NCI-H1105 (cell line): ENCODE measurements at places on chromosomes 16 and 17.

GRCh38 chr17:49110509-49110908 is 22.1 kb upstream of the B4GALNT2 start:
- DNase-seq: no peak

DNA sequence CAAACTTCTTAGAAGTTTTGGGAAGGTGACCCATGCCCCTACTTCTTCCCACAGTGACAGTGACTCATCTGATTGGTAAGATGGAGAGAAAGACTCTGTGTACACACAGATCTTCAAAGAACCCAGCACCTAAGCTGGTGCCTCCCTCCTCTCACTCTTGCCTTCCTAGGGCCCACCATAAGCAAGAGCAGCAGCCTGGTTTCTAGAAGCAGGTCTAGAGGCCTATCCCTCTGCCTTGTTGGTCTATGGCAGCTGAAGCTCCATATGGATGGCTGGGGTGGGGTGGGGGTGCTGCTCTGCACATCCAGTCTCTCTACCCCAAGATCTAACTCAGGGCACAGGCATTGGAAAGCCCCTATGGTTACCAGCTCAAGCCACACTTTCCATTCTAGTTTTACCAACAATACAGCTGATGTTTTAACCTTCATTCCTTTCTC is 47.5 kb downstream of the STAT3 start:
- DNase-seq: no peak

- no peak for DNase-seq
These were observed 59.0 kb downstream of the ANKFY1 start for GRCh38 chr17:4204710-4205173.

GRCh38 chr16:47018223-47018891 is 44.9 kb upstream of the DNAJA2 start:
- peak; percentile 25 for DNase-seq

DNA sequence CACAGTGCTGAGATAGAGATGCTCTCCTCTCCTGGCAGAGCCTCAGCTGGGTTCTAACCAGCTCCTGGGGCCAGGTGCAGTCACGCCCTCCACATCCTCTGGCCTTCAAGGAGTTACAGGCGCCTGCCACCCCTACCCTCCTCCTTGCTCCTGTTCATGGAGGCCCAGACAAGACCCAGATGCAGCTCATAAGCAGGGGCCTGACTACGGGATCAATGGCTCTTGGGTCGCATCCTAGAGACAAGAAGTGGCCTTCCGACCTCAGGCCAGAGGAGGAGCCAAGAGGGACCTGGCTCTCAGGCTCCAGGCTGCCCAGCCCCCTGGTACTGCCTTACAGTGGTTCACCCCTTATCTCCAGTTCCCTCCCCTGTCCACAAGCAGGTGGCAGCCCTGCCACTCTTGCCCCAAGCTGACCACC is 23.0 kb downstream of the ARHGAP27 start:
- DNase-seq: no peak

GRCh38 chr16:27969574-27969973 is 93.9 kb downstream of the GSG1L start:
- DNase-seq: no peak

DNA sequence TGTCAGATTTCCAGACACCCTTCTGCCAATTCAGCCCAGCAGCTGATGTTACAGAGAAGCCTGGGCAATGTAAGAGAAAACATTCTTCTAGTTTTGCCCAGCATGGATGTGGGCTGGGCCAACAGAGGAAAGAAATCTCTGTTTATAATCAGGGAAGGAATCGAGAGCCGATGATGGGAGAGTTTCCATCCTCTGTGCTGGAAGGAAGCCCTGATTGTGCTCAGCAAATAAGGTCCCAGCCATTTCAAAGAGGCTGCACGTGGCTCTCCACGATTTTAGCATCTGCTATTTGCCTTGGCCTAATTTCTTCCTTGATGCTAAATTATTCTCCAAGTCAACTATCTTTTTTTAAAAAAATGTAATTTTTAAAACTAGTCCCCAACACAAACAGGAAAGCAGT is 70.0 kb downstream of the IRX6 start:
- DNase-seq: no peak

- DNase-seq: peak; percentile 85
These were observed 402.1 kb downstream of the SEC14L1 start for GRCh38 chr17:77542551-77543490.

DNA sequence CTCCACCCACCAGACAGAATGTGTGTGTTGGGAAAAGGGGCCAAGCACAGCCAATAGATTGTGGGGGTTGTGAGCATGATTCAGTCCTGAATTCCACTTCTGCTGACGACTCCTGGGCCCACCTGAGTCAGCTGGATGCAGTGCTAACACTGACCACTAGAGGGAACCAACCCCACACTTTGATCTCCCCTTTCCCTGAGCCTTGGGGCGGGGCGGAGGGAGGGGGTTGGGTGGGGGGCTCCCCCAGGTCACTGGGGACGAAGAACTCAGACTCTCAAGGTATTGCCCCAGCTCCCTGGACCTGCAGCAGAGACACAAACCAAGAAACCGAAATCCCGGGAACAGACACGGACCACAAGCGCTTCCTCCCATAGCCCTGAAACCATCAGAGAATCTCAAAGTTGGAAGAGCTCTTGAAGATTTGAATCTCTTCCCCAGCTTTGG is 621 bp upstream of the CSHL1 start:
- no peak for DNase-seq

GRCh38 chr17:57599271-57600045 is 145.6 kb downstream of the CCDC182 start:
- no peak for DNase-seq

DNA sequence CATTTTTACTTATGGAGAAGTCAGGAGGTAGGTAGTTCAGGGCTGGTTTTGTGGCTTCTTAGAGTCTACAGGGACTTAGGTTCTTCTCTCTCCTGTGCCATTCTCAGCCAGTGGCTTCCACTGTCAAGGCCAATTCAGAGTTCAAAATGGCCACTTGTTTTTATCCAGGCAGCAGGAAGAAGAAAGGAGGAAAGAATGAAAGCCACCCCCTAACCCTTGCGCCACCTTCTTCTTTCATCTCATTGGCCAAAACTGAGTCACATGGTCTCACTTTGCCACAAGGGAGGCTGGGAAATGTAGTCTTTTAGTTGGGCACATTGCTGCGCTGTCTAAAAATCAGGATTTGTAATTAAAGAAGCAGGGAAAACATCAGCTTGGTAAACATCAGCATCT is 60.8 kb upstream of the MED9 start:
- peak; percentile 23 for DNase-seq

DNA sequence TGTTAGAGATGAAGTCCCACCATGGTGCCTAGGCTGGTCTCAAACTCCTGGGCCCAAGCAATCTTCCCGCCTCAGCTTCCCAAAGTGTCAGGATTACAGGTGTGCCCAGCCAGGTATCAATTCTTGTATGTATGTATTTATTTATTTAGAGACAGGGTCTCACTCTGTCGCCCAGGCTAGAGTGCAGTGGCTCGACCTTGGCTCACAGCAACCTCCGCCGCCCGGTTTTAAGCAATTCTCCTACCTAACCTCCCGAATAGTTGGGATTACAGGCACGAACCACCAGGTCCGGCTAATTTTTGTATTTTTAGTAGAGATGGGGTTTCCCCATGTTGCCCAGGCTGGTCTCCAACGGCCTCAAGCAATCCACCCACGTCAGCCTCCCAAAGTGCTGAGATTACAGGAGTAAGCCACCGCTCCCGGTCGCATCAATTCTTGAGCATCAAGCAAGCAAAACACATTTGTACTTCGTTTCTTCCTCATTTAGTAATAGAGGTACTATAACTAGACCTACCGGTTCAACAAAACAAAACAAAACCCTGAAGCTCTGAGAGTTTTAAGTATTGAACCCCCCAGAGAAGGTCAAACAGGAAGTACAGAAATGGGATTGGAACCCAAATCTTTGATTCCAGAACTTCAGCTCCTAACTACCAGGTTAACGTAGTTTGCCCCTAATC is 1.0 kb upstream of the ZNF500 start:
- DNase-seq: no peak

DNA sequence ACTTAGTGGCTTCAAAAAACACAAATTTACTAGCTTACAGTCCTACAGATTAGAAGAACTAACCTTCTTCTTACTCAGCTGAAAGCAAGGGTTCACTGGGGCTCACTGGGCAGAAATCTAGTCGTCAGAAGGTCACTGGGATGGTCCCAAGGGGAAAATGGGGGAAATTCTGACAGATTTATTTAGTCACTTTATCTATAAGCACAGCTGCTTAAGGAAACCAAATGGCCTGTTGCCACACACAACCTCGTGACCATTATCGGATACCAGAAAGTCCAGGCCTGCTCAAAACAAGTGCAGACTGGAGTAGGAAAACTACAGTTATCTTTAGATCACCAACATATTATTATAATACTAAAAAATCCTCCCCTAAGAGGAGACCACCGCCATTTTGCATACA is 374.6 kb upstream of the ASIC2 start:
- DNase-seq: no peak

DNA sequence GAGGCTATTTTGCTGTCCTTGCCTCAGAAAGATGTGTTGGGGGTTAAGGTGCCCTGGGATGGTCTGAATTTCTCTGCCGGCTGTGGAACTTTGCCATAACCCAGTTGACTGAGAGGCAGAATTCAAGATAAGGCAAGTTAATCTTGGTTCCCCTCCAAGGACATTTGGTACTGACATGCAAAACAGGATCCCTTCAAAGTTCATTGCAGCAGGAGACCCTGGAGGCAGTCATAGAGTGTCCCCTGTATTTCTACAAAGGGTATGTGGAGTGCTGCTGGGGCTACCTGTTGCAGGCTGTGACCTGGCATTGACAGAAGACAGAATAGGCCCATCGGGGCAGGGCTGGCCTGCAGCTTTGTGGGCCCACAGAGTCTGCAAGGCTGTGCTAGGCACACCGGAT is 135.6 kb upstream of the IRX3 start:
- no peak for DNase-seq

- DNase-seq: no peak
These were observed 7.0 kb upstream of the METTL22 start for GRCh38 chr16:8614435-8615029.

- peak; percentile 19 for DNase-seq
These were observed 2.2 kb upstream of the KRT33A start for GRCh38 chr17:41352597-41353366.

DNA sequence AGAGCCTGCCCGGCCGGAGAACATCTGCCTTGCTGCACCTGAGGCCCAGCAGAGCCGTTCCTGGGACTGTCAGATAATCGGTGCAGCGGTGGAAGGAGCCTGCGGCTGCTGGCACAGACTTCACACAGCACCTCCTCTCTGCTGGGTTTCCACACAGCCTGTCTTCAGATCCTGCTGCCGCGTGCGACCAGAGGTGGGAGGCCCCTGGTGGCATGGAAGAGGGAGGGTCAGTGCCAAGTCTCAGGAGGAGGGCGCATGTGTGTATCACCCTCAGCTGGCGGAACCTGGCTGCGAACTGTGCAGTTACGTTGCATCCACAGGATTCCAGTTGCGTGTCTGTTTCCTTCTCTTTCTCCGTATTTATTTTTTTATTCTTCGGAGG is 3.3 kb downstream of the CDK5R1 start:
- no peak for DNase-seq

GRCh38 chr16:86508947-86509758 is 1.2 kb upstream of the FOXF1 start:
- DNase-seq: no peak

GRCh38 chr16:88078111-88078775 is 127.0 kb downstream of the BANP start:
- no peak for DNase-seq

DNA sequence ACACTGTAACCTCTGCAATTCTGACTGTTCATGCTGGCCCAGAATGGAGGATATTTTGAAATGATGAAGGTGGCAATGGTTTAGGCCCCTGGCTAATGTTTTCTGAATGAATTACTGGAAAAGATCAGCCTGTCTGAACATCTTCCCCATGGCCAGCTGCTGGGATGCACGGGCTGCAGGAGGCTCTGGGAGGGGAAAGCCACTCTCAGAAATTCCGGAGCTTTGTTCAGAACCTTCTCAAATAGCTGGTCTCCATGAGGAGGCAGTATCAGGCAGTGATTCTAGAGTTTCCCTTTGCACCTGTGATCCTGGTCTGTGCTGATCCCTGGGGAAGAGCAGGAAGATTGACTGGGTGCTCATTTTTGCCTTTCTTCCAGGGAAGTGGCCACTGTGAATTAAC is 5.0 kb downstream of the SLC6A2 start:
- no peak for DNase-seq

DNA sequence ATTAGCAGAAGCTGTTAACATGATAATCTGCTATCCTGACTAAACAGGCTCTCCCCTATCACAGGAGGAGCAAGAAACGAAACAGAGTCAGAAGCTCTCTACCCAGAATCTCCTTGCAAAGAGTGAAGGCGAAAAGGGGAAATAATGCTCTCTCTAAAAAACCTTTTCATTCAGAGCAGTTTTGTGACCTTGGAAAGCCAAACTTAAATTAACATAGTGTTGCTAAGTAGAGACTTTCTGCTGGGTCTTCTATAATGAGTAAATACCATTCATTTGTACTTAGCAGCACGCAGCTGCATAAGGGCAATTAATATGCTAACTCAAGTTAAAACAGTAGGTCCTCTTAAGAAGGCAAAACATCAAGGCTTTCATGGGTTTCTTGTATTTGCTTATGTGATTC is 101.7 kb upstream of the GPR139 start:
- DNase-seq: no peak

DNA sequence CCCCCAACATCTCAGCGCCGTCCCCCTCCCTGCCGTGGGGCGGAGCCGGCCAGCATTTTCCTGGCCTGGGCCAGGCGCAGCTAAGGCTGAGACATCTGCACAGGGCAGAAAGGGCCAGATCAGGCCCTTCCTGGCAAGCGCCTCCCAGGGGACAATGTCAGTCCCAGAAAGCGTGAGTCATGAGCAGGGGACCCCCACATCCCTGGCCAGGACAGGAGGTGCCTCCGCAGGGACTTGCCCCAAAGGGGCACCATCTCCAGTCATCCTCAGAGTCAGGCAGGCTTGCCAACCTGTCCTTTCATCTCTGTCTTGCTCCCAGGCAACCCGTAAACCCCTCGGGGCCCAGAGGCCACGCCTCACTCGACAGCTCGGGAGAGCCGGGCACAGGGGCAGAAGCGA is 43.2 kb downstream of the SOCS1 start:
- no peak for DNase-seq

DNA sequence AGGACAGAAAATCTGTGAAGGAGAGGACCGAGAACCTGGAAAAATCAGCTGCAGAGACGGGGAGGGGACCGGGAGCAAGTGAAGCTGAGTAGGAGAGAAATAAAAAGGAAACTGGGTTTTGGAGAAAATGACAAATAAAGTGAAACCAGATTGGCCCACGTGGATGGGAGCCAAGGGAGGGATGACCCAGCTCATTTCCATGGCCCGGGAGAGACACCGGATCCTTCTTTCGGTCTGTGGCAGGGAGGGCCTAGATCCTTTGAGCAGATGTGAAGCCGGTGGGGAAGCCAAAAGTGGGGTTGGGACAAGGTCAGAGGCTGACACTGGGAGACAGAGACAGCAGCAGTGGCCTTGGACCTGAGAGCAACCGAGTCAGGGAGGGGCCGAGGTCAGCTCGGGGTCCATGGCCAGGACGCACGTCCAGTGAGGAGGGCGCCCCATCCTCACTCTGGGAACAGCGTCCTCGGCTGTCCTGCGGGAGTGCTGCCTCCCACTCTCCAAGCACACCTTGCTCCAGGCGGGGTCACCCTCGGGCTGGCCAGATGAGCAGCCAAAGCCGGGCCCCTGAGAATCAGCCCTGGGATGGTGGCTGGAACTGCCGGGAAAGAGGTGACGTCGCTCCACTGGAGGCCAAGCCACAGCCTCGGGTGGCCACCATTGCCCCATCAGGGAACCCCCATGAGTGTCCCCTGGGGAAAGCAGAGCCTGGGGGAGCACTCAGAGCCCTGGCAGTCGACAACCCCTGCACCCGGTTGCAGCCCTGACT is 50.8 kb upstream of the CDR2 start:
- DNase-seq: no peak

- no peak for DNase-seq
These were observed 2.7 kb downstream of the ZSCAN10 start for GRCh38 chr16:3096362-3096761.

GRCh38 chr16:69040144-69040909 is 65.1 kb upstream of the HAS3 start:
- no peak for DNase-seq
